Stimulated activated naive CD4-positive, alpha-beta T cell treated with Interleukin-2 at 50 U/mL for 16 hours (primary cell): ENCODE measurements at places on chromosomes 3 and 15.

DNA sequence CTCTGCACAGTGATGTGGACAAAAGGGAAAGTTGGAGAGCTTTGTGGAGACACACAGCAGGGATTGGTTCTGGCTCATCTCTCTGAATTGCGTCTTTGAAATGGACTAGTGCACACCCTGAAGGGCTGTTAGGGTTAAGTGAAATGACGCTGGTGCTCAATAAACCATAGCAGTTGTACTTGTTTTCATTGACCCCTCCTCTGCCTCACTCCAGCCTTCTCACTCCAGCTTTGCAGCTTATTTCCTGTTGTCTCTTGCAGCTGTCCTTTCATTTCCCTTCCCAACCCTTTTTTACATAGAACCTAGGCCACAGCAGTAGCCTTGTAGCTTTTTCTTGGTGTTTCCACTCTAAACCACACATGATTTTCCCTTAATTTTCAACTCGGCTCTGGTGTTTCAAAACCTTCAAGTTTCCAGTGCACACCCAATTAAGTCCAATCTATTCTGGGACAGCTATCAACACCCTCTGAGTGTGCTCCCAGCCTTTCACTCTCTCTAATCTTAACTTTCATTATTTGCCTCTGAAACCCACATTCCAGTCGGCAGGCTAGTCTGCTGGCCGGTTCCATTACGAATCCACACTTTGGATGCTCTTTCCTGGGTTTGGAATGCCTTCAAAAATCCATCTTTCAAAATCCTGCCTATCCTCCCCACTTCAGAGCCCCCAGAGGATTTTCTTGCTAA, 6.4 kb downstream of the C3orf52 start:
- no peak for DNase-seq

- DNase-seq = no peak
Measured at GRCh38 chr3:182148360-182148759, 436.6 kb downstream of the SOX2 start.

GRCh38 chr15:30791239-30792175, 112.2 kb upstream of the FAN1 start:
- DNase-seq = no peak

GRCh38 chr3:46604127-46604526, 8.2 kb upstream of the FAM240A start:
- DNase-seq = no peak

- DNase-seq = no peak
Measured at GRCh38 chr15:91946581-91947292, 93.2 kb downstream of the SLCO3A1 start.

DNA sequence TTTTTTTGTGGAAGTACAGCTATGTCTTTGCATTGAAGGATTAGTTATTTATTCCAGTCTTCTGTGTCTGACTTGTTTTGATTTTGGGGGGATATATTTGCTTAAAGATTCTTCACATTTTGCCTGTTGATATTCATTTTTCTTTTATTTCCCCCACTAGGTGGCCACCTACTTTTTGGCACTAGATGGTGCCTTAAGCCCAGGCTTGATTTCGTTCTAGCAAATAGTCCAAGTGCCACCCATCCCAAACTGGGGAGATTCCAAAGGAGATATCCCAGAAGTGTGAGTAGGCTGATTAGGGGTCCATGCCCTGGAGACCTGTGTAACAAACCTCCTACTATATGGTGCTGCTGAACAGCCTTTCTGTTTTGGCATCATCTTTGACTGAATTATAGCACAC, 80.0 kb upstream of the SPATA16 start:
- no peak for DNase-seq

DNA sequence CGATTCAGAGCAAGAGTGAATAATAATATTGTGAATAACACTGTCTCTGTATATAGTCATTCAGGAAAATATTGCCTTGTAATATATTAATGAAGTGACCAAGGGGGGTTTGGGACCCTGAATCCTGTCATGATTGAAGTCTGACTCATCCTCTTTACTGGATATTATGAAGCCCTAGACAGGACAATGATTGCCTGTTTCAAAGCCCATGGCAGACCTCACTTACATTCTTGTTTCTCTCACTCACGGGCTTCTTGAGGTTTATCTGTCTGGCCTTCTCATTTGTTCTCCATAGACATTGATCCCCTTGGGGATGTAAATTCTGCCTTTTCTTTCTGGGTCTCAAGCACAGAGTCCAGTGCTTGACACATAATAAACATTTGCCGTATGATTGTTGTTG, 449.3 kb upstream of the THRB start:
- no peak for DNase-seq

- no peak for DNase-seq
Measured at GRCh38 chr15:89576417-89576773, 1.1 kb downstream of the TICRR start.
